ENCODE measurements at places on chromosomes 7 and 10.

- peak; percentile 77 for DNase-seq
Measured at GRCh38 chr7:5421714-5422395, 1.8 kb downstream of the TNRC18 start.

GRCh38 chr7:101848208-101848951 is 31.0 kb downstream of the CUX1 start:
- DNase-seq: no peak

GRCh38 chr10:44955413-44956070 is 4.1 kb upstream of the RASSF4 start:
- DNase-seq: no peak

DNA sequence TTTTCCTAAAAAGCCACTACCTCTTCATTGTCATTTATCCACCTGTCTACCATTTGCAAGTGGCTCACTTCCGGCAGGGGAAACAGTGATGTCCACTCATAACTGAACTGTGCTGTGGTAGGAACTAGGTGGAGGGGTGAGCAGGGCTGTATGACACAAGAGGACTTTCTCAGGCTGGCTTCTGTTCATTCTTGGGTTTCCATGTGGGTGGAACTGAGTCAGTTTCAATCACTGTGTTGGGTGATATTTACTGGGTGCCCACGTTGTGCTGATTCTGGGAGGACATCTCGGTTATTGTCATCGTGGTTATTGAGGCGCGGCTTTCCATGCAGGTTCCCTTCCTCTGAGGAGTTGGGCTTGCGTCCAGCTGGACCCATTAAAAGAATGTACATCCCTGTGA is 38.8 kb downstream of the RAMP3 start:
- DNase-seq: no peak

DNA sequence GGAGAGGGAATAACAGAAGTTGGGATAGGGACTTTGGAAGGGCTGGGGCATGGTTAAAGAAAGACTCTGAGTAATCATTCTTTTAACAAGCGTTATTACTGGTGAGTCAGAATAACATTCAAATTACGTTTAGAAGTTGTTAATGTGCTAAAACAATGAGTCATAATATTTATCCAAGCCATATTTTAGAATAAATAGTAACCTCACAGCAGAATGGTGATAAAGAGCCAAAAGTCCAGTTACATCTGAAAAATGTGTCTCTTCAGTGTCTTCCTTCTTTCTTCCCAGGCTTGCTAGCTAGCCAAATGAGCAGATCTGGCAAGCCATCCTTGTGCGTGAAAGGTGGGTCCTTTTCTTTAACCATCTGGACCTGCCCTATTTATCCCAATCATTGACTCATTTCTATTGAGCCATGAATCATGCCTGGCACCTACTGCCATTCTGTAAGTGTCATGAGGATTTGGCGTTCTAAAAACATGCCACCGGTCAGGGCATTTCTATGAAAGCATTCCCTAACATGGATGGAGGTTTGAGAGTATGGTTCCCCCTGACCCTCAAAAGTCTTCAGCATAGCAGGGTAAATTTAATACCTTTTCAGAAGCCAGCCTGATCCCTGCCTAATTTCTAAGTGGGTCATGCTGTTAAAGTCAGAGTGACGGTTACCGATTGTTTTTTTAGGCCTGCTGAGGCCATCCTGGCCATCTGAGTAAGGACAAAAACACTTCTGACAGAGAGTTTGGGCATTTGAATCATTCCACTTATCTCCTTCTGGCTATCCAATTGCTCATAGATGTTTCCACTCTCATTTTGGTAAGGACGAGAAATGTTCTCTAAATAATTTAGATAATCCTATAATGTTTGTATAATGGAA is 26.9 kb downstream of the MYPN start:
- DNase-seq: peak; percentile 78

- peak; percentile 30 for DNase-seq
Measured at GRCh38 chr10:12847361-12847975, 154.0 kb downstream of the CCDC3 start.

DNA sequence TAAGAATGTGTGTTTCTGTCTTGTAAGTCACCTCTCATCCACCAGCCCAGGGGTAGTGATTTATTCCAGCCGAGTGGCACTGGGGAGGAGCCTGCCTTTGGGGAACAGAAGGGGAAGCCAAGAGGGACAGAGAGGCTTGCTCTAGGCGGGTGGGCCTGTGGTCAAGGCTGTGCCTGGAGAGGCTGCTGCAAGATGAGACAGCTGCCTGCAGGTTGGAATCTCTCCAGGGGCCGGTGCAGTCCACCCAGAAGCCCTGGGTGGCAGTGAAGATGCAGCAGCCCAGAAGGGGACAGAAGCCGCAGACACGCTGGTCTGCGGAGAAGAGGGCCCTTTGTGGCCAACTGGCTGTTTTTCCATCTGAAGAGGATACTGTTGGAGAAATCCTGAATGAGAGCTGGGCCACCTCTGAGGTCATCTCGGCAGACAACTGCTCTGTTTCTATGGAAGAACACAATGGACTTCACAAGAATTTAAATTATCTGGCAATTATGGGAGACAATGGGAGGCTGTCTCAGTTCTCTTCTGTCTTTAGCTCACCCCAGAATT is 175.7 kb downstream of the GFRA1 start:
- no peak for DNase-seq

DNA sequence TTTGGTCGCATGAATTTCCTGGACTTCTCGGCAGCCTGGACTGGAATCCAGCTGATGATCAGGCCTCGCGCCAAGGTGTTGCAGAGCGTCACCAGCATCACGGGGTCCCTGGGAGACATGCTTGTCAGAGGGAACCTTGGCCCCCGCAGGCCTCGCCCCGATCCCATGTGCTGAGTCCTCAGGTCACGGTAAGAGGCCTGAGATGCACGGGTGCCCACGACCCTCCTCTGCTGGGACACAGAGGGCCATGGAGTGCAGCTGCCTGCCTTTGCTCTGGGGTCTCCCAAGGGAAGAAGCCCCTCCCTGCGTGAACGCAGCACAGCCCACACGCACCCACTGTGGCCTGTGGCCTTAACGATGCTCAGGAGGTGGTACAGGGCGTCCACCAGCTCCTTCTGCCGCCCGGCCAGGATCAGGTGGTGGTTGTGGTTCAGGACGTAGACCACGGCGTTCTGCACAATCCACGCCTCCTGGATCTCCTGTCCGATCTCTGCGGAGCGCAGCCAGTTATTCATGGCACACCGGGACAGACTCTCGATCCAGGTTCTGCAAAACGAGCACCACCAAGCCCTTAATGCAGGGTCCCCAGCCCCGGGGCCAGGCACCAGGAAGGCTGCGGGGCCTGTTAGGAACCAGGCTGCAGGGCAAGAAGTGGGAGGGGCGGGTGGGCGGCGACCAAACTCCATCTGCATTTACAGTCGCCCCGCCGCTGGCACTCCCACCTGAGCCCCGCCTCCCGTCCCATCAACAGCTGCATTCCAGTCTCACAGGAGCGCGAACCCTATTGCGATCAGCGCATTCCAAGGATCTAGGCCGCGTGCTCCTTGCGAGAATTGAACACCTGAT is 29.4 kb downstream of the CFAP46 start:
- DNase-seq: no peak

DNA sequence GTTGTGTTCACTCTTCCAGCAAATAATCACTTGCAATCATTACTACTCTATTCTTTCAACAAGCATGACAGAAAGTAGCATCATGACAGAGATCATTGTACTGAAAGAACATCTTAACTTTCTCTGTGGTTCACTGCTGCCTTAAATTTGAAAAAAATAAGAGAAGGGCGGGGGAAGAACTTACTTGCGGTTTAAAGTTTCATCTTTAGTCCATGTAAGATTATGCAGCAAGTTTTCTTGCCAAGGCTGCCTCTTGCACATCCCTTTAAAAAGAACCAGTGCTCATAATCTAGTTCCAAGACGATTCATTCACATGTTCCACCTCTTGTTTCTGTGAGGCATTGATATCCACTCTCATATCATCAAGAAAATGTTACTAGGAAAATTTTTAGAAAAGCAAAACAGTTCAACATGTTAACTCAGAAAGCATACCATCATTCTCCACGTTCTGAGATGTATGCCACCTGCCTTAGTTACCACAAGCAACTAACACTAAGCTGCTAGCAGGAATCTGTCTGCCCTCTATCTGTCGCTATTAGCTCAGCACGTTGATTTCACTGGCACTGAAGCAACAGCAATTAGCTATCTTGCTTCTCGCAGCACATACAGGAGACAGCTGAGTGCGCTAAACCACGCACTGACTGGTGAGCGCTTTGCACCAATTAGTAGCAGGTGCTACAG is at the start of gene PCDH15:
Gene PCDH15, minus strand, starts transcription at position 491 of the 681 bp plus-strand sequence. CDS start 136,969 bp downstream, outside the sequence.
- DNase-seq: no peak

DNA sequence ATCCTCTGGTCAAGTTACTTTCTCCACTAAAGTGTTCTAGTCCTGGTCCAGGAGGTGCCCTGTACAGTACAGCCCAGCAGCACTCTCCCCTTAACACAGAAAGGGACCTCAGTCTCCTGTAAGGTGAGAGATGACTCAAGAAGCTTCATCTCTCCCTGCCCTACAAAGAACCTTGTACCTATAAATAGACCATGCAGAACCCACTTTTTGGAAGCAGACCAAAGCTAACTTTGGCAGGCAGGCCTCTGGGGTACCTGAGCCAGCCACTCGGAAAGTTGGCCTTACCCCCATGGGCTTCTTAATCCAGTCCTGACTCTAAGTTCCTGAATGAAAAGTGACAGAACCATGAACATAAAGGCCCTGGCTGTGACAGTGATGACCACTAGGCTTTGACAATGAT is 454.8 kb downstream of the KCNMA1 start:
- no peak for DNase-seq

DNA sequence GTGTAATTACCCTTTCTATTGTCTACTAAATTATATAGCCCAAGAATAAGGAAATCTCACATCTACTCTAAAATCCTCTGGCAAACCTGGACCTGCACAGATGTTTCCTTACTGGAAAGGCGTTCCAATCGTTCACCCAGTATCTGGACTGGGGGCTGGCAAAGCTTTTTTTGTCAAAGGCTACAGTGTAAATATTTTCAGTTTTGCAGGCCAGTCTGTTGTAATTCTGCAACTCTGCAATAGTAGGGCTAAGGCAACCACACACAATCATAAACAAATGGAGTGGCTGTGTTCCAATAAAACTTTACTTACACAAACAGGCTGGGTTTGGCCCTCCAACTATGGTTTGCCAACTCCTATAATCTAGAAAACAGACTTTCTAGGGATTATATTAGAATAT is 56.2 kb downstream of the GLI3 start:
- no peak for DNase-seq

- DNase-seq: no peak
Measured at GRCh38 chr7:130218806-130219620, 11.4 kb downstream of the SSMEM1 start.

DNA sequence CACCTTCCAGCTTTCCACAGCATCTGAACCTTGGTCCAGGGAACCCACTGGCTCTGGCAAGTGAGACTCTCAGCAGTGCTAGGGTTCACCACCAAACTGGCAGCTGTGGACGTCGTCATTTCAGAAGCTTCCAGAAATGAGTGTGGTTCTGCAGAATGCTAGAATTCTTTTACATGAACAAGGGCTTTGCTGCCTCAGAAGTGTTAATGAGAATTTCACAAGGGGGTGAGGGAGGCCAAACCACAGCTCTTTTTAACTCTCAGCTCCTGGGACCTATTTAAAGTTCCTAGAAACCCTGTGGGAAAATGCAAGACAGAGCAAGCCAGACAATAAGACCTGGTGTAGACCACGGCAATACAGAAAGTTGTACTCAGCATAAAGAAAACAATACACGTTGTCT is 129.3 kb upstream of the BET1 start:
- DNase-seq: no peak

- no peak for DNase-seq
Measured at GRCh38 chr7:151082141-151083070, 887 bp downstream of the TMUB1 start.

- DNase-seq: peak; percentile 21
Measured at GRCh38 chr7:74625446-74625845, 32.1 kb upstream of the GTF2I start.

- no peak for DNase-seq
Measured at GRCh38 chr10:5354068-5354467, 10.7 kb upstream of the UCN3 start.

- DNase-seq: no peak
Measured at GRCh38 chr10:133079836-133080682, 7.7 kb upstream of the ADGRA1 start.

DNA sequence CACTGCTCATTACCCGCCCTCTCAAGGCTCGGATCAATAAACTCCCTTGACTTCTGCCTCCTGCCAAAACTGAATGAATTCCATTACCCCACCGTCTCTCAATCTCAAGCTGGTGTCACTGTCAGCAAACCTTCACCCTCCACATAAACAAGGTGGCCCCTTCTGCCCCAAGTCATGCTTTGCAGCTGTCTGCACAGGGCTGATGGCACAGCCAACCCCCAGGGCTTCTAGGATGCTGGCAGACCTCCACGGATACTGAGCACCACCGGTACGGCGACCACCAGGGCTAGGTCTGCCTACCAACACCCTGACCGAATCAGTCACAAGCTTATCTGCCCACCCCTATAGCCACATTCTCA is 46.1 kb downstream of the PARD3 start:
- DNase-seq: no peak

- no peak for DNase-seq
Measured at GRCh38 chr10:6198171-6198570, 4.6 kb upstream of the PFKFB3 start.

- DNase-seq: no peak
Measured at GRCh38 chr10:126009650-126010049, 113.3 kb downstream of the FANK1 start.

DNA sequence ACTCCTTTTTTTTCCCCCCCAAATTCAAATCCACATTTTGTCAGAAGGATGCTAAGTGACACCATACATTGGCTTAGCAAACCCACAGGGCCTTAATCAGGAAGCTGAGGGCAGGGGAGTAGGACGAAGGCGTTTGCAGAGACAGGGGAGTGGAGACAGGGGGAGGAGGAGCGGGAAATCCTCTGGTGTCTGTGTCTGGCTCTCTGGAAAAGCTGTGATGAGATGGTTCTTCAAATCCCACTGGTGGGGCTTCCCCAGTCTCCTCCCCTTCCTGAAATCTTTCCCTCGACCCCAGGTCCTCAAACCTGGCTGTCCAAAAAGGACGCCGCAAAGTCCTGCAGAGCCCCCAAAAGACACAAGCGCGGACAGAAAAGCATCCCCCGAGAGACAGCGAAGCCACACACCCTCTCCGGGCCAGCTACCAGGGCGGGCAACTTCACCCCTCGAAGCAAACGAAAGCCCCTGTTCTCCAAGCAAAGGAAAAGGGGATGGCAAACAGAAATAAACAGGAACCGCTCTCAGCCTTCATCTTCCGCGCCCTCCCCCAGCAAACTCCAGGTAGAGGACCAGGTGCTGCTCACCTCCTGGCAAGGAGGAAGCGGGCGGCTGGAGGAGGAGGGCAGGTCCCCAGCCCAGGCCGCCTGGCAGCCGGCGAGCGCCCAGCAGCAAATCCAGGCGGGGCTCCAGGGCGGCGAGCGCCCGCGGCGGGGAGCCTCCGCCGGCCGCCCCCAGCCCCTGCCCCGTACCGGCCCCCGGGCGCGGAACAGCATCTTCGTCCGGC is 520 bp downstream of the ELAPOR2 start:
- DNase-seq: peak; percentile 11
